ENCODE measurements at places on chromosomes 13 and 19.

GRCh38 chr13:55992145-55992544 lies 1148.6 kb upstream of the PRR20A start:
- DNase-seq: no peak

- DNase-seq: peak; percentile 83
These were observed 1.2 kb downstream of the APLP1 start for GRCh38 chr19:35869327-35870123.

- no peak for DNase-seq
These were observed 31.5 kb downstream of the ADPRHL1 start for GRCh38 chr13:113421673-113422270.

DNA sequence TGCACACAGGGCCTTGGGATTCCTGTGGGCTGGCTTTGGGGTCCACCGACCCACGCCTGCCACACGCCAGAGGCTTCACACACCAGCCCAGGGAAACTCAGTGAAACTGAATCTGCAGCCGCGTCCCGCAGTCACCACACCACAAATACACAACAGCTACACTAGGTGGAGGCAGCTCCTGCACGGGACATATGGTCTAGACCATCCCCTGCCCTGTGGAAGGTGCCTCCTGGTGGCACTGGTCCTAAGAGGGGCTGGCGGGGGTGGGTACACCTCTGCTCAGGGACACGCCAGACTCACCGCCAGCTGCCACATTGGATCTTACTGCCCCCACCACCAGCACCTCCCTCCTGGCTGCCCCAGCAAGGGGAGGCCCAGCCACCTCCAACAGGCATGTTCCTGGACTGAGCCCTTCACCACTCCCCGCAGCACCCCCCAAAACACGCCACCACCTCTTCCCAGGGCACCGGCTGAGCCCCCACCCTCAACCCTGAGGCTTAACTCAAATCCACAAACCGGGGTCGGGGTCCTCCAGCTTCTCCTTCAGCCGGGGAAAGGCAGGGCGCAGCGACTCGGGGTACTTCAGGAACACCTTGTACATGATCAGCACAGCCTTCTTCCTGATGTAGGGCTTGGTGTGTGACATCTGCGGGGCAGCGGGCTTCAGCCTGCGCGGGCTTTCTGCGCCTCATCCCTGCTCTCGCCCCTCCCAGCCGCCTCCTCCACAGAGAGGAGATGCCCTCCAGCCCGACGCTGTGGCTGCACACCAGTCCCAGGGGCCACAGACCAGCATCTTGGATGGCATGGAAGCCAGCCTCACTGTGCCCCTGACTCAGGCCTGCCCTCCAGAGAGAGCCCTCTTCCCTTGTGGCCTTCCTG lies 21.2 kb downstream of the AP3D1 start:
- no peak for DNase-seq

GRCh38 chr13:105890509-105890908 lies 645.0 kb downstream of the EFNB2 start:
- DNase-seq: no peak

DNA sequence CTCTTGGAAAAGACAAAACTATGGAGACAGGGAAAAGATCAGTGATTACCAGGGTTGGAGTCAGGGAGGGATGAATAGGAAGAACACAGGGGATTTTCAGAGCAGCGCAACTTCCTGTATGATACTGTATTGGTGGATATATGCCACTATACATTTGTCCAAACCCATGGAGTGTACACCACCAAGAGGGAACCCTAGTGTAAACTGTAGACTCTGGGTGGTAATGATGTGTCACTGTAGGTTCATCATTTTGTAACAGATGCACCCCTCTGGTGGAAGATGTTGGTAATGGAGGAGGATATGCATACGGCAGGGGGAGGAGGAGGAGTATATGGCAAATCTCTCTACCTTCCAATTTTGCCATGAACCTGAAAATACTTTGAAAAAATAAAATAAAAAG lies 68.1 kb downstream of the UFM1 start:
- DNase-seq: no peak

- no peak for DNase-seq
These were observed 33.1 kb downstream of the PPP1R37 start for GRCh38 chr19:45125975-45126493.

- DNase-seq: no peak
These were observed 189.9 kb downstream of the DACH1 start for GRCh38 chr13:71677124-71677523.

DNA sequence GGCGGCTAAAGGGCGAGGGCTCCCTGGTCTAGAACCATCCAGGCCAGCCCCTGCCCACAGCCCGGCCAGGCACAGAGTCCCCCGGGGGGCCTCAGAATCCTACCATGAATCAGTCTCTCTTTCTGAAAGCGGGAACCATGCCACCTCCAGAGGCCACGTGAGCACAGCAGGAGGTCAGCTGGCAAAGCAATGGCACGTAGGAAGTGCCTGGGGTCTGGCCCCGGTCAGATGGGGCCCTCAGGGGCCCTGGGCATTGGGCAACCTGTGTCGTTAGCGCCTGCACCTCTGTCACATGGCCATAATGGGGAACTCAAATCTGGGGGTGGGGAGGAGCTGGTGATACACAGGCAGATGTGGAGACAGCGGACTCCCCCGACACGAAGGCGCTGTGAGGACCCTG lies 8.8 kb downstream of the MFSD12 start:
- no peak for DNase-seq

- DNase-seq: peak; percentile 8
These were observed 341.9 kb downstream of the KCNRG start for GRCh38 chr13:50357136-50357535.

- no peak for DNase-seq
These were observed 28.5 kb downstream of the SAFB start for GRCh38 chr19:5651361-5651760.

DNA sequence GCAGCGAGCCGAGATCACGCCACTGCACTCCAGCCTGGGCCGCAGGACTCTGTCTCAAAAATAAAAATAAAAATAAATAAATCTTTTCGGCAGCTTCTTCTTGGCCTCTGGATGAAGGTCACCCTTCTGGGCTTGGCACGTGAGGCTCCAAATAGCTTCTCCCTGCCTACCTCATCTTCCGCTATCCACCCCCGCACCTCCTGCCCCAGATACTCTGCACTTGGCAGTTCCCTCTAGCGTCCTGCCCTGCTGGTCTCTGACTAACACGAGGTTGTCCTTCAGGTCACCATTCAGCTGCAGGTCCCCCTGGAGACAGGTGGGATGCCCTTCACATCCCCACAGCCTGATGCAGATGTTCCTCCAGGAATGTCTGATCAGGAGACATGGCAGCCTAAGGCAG lies 8.5 kb upstream of the CCL25 start:
- DNase-seq: no peak

All from cerebellum (tissue), 4 donors.